ENCODE measurements at places on chromosomes 12 and 14.

DNA sequence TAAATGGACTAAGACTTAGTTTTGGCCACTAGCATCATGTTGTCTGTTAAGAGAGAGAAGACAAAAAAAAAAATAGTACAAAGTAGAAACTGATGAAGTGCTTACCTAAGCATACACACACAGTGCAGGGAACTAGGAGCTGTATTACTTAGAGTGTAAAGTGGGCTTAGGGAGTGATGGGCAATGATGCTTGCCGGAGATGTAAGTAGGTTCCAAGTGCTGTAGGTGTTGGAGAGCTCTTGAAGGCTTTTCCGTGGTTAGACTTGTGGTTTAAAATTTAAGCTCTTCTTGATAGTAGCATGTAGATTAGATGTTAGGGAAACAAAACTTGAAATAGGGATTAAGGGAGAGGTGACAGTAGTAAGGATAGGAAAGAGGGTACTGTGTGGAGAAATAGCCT, 34.7 kb downstream of the MIA2 start:
- peak; percentile 48 for DNase-seq

GRCh38 chr12:46217541-46218321, 51.1 kb downstream of the SLC38A1 start:
- DNase-seq: no peak

- DNase-seq: peak; percentile 81
Measured at GRCh38 chr14:80055667-80056496, 155.4 kb downstream of the DIO2 start.

GRCh38 chr14:61264651-61265050, 16.5 kb downstream of the TMEM30B start:
- DNase-seq: no peak

DNA sequence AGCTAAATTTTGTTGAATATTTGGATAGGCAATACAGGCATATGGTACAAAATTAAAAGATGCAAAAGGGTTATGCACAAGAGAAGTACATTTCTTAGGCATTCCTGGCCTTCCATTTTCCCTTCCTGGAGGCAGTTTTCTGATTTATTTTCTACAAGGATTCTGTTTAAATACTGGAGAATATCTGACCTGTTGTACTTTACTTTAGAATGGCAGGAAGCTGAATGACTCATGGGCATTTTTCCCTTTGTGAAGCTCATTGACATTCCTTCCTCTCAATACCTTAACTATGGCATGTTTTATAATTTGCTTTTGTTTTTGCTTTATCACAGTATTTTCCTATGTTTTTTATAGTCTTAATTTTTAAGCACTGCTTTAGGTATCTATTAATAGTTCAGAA, 62.7 kb downstream of the RCOR1 start:
- DNase-seq: no peak

GRCh38 chr12:129009833-129010622, 156.8 kb downstream of the GLT1D1 start:
- no peak for DNase-seq
